ENCODE measurements at places on chromosomes 2 and 18. TPM values are rescaled to one million over a fixed set of nuclear protein-coding genes. Genes with fewer than 3 reads are reported as not detected.

Gene B3GNT7
- 2.0 TPM for total RNA-seq

Gene ITGB6
- 0.09 TPM for total RNA-seq

Gene BCL2
- 201 TPM for total RNA-seq

Gene RAPGEF4
- 2.5 TPM for total RNA-seq

DNA sequence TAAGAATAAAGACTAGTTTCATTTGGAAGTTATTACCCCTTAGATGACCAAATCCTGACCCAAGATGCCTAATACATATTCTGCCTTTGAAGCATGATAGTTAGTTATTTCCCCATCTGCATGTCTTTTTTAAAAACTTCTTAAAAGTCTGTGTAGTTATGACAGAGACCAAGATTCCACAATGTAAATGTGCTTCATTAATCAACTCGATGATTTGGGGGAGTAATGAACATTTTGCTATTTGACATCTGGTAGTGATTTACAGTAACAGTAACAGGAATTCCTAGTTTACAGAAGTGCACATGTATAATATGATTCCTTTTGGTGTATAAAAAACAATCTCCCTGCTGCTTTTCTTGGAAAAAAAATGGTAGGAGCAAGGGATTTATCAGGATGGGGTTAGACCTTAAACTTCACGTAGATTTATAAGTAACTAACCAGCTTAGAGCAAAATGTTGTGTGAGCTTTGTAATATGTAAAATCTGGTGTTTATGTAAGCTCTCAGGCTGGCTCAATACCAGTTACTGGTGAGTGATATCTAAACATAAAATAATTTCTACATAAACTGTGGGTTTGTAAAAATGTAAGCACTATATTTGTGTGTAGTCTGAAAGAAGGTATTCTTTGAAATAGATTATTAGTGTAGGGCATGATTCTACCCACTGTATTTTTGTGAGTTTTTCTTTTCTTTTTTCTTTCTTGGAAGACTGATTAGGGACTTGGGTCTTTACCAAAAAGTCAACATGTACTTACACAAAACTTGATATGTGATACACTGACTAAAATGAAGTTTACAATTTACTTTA, 641.6 kb downstream of the EPHA4 start:
- H3K27ac ChIP-seq: no peak overlapping the region
- no peaks in the 10 kb centered on the region for H3K4me1 ChIP-seq
- no peak overlapping the region for H3K4me3 ChIP-seq
- no peaks in the 10 kb centered on the region for H3K36me3 ChIP-seq
- no peak for DNase-seq
- no peaks in the 10 kb centered on the region for H3K27me3 ChIP-seq

- DNase-seq: no peak
- no peak overlapping the region for H3K27ac ChIP-seq
- no peaks in the 10 kb centered on the region for H3K36me3 ChIP-seq
These were observed 4.9 kb downstream of the ASAP2 start for GRCh38 chr2:9211496-9211895.

- H3K36me3 ChIP-seq: no peaks in the 10 kb centered on the region
- no peak overlapping the region for H3K4me3 ChIP-seq
- H3K27ac ChIP-seq: no peak overlapping the region
- no peaks in the 10 kb centered on the region for H3K27me3 ChIP-seq
- peaks cover 12% of the 10 kb centered on the region for H3K4me1 ChIP-seq
- no peak for DNase-seq
These were observed 27.4 kb upstream of the CATIP start for GRCh38 chr2:218329027-218329825.

DNA sequence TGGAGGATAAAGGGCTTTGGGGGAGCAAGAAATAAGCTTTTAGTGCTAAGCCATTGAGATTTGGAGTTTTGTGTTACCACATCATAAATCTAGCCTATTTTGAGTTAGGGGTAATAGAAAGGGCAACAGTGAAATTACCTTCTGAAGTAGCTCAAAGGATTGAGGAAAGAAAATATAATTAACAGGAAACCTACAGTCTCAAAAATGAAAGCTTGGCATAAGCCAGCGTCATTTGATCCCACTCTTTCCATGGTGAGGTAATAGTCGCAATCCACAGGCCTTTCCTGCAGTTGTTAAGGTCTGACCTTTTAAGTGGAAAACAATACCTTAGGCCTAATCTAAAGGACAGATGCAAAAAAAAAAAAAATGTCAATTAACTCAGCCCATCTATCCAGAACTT, 182.7 kb downstream of the UXS1 start:
- no peaks in the 10 kb centered on the region for H3K36me3 ChIP-seq
- no peaks in the 10 kb centered on the region for H3K4me1 ChIP-seq
- DNase-seq: no peak
- H3K27ac ChIP-seq: no peak overlapping the region
- H3K4me3 ChIP-seq: no peak overlapping the region

DNA sequence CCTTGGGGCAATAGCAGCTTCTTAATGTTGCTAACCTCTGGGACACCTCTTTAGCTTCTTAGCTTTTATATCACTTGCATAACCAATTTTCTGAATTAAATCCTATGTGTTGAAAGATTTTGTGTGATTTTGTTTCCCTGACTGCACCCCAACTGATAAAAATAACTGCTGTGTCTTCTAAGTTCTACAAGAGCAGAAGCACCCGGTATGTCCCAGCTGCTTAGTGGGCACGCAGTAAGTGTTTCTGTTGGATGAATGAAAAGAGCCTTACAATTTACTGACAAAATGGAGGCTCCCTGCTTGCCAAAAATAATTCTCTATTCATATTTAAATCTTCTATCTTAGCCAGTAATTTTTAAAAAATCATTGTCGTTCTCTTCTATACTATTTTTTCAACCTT, 53.1 kb upstream of the GALNT5 start:
- no peaks in the 10 kb centered on the region for H3K36me3 ChIP-seq
- H3K4me3 ChIP-seq: no peak overlapping the region
- H3K4me1 ChIP-seq: no peaks in the 10 kb centered on the region
- H3K27me3 ChIP-seq: no peaks in the 10 kb centered on the region
- DNase-seq: no peak

GRCh38 chr18:79524181-79525078, 128.7 kb downstream of the NFATC1 start:
- peak overlapping the region; percentile 53 for H3K4me3 ChIP-seq
- peak overlapping the region; percentile 89 for H3K27ac ChIP-seq
- peak; percentile 62 for DNase-seq
- H3K27me3 ChIP-seq: no peaks in the 10 kb centered on the region
- H3K4me1 ChIP-seq: peaks cover 75% of the 10 kb centered on the region

GRCh38 chr2:3778851-3779495, 75.6 kb downstream of the DCDC2C start:
- H3K4me1 ChIP-seq: peaks cover 5% of the 10 kb centered on the region
- H3K36me3 ChIP-seq: no peaks in the 10 kb centered on the region
- no peak for DNase-seq
- H3K27ac ChIP-seq: no peak overlapping the region

DNA sequence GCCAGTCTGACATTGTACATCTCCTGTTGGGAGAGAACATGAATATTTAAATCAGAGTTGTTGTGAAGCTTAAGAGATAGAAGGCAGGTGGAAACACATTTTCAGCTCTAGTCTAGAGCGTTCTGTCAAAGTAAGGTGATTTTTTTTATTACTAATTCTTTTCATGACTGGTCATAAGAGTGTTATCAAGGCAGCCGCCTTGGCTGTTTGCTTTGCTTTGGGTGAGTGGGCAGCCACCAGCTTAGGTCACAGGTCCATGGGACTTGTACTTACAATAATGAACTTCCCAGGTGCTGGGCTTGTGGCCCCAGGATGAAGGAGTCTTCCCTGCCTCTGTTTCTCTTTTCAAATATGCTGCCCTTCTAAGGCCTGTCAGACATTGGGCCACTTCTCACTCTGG, 256.3 kb downstream of the SRBD1 start:
- H3K27ac ChIP-seq: no peak overlapping the region
- no peak overlapping the region for H3K4me3 ChIP-seq
- no peaks in the 10 kb centered on the region for H3K4me1 ChIP-seq

GRCh38 chr2:74556831-74557370, 2.4 kb downstream of the DOK1 start:
- H3K27ac ChIP-seq: no peak overlapping the region
- H3K27me3 ChIP-seq: no peaks in the 10 kb centered on the region
- no peaks in the 10 kb centered on the region for H3K36me3 ChIP-seq
- no peak for DNase-seq
- H3K4me3 ChIP-seq: no peak overlapping the region

GRCh38 chr2:160465406-160465805, 28.2 kb downstream of the RBMS1 start:
- no peaks in the 10 kb centered on the region for H3K27me3 ChIP-seq
- no peaks in the 10 kb centered on the region for H3K36me3 ChIP-seq
- no peak overlapping the region for H3K4me3 ChIP-seq
- peaks cover 50% of the 10 kb centered on the region for H3K4me1 ChIP-seq
- peak overlapping the region; percentile 26 for H3K27ac ChIP-seq

DNA sequence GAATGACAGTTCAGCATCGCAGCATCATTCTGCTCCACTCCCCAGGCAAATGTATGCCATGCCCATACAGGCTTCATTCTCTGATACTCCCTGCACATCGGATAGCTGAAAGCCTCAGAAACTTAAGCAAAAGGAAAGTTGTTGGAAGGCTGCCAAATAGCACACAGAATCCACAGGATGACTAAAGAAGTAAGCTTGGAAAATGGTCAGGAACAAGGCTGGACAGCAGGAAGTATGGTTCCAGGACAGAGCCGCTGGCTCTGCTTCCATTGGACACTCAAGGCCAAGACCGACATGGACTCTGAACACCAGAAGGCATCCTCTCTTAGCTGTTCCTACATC, 256.5 kb downstream of the CDH20 start:
- H3K36me3 ChIP-seq: no peaks in the 10 kb centered on the region
- H3K27me3 ChIP-seq: peaks cover 2% of the 10 kb centered on the region
- H3K27ac ChIP-seq: no peak overlapping the region
- DNase-seq: no peak

GRCh38 chr2:165055082-165055851, 99.9 kb upstream of the SLC38A11 start:
- no peaks in the 10 kb centered on the region for H3K4me1 ChIP-seq
- no peak overlapping the region for H3K27ac ChIP-seq
- H3K36me3 ChIP-seq: no peaks in the 10 kb centered on the region
- H3K27me3 ChIP-seq: no peaks in the 10 kb centered on the region
- H3K4me3 ChIP-seq: no peak overlapping the region

GRCh38 chr2:28717339-28717758, 34.3 kb upstream of the PPP1CB start:
- H3K27ac ChIP-seq: no peak overlapping the region
- no peak overlapping the region for H3K4me3 ChIP-seq
- H3K27me3 ChIP-seq: no peaks in the 10 kb centered on the region

GRCh38 chr2:98532756-98533155, 75.6 kb downstream of the COA5 start:
- H3K27ac ChIP-seq: no peak overlapping the region
- peaks cover 9% of the 10 kb centered on the region for H3K36me3 ChIP-seq
- no peak for DNase-seq
- no peak overlapping the region for H3K4me3 ChIP-seq
- H3K4me1 ChIP-seq: no peaks in the 10 kb centered on the region

GRCh38 chr18:24427484-24427883, 1.0 kb downstream of the IMPACT start:
- peaks cover 10% of the 10 kb centered on the region for H3K4me1 ChIP-seq
- no peak for DNase-seq
- H3K27ac ChIP-seq: no peak overlapping the region
- no peaks in the 10 kb centered on the region for H3K36me3 ChIP-seq
- peaks cover under 1% of the 10 kb centered on the region for H3K27me3 ChIP-seq

- no peak for DNase-seq
- no peak overlapping the region for H3K4me3 ChIP-seq
- H3K4me1 ChIP-seq: no peaks in the 10 kb centered on the region
- peaks cover 2% of the 10 kb centered on the region for H3K27me3 ChIP-seq
- H3K27ac ChIP-seq: no peak overlapping the region
These were observed 246.4 kb downstream of the KLHL29 start for GRCh38 chr2:23631389-23631788.

DNA sequence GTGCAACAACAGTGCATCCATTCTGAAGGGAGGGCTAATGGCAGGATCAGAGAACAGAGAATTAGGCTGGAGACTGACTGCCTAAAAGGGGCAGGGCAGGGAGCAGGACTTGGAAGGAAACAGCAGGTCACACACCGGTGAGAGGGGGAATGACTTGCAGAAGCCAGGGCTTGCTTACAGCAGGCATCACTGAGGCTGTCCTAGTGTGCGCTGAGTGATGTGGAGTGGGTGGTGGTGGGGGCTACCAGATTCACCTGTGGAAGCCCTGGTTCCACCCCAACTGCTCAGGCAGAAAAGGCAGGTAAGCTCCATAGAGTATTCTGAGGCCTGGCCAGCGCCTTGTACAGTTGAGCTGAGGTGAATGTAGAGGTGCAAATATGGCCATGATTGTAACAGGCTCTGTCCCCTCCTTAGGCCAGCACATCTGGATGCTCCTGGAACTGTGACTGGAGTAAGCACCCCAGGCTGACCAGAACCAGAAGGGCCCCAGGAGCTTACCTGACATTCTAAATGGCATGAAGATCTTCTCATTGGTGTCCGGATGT, 49.4 kb downstream of the SFXN5 start:
- H3K27me3 ChIP-seq: no peaks in the 10 kb centered on the region
- no peak for DNase-seq
- H3K4me1 ChIP-seq: no peaks in the 10 kb centered on the region

DNA sequence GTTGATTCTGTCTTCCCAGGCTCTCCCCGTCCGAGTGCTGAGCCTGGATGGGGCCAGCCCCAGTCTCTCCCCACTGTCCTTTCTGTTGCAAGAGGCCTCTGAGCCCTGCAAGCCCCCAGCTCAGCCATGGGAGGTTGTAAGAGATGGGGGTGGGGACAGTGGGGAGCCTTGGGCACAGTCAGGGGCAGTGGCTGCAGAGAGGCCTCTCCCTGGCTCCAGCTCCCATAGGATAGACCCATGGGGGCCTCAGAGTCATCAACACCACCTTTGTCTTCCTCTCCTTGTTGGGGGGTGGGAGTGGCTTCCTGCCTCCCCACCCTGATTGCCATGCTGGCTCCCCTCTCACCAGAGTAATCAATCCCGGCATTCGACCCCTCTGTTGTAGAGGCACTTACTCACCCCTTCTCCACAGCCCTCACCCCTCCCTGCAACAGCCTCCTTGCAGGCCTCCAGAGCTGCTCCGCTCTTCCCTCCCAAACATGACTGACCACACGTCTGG, 37.5 kb upstream of the NPAS2 start:
- H3K27ac ChIP-seq: no peak overlapping the region
- no peaks in the 10 kb centered on the region for H3K36me3 ChIP-seq
- DNase-seq: no peak
- no peaks in the 10 kb centered on the region for H3K4me1 ChIP-seq
- H3K4me3 ChIP-seq: no peak overlapping the region

DNA sequence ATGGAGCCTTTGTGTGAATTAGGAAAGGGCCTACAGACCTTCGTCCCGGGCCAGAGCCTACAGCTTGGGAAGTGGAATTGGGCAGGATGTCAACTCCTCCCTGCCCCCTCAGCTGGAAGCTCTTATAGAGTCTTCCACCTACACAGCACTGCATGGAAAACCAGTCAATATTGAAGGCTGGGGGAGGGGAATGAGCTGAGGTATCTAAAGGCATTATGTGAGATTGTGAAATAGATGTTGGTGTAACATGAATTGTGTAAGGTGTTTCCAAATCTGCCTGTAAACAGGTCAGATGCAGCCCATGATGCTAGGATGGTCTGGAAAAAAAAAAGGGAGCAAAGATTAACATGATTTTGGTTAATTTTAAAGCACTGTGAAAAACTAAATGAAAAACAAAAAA, 433.5 kb upstream of the POU3F3 start:
- H3K4me3 ChIP-seq: no peak overlapping the region
- no peak overlapping the region for H3K27ac ChIP-seq
- no peaks in the 10 kb centered on the region for H3K36me3 ChIP-seq
- DNase-seq: no peak
- no peaks in the 10 kb centered on the region for H3K4me1 ChIP-seq

GRCh38 chr18:31633392-31634330, 42.0 kb downstream of the TTR start:
- H3K27ac ChIP-seq: peak overlapping the region; percentile 27
- peaks cover 6% of the 10 kb centered on the region for H3K4me1 ChIP-seq
- no peaks in the 10 kb centered on the region for H3K36me3 ChIP-seq
- H3K4me3 ChIP-seq: no peak overlapping the region
- no peaks in the 10 kb centered on the region for H3K27me3 ChIP-seq
